Stimulated activated CD4-positive, alpha-beta T cell treated with anti-CD3 and anti-CD28 coated beads, Interleukin-15, amount 100 ng/mL, for 24 hours (primary cell): ENCODE measurements at places on chromosomes 12 and 14.

DNA sequence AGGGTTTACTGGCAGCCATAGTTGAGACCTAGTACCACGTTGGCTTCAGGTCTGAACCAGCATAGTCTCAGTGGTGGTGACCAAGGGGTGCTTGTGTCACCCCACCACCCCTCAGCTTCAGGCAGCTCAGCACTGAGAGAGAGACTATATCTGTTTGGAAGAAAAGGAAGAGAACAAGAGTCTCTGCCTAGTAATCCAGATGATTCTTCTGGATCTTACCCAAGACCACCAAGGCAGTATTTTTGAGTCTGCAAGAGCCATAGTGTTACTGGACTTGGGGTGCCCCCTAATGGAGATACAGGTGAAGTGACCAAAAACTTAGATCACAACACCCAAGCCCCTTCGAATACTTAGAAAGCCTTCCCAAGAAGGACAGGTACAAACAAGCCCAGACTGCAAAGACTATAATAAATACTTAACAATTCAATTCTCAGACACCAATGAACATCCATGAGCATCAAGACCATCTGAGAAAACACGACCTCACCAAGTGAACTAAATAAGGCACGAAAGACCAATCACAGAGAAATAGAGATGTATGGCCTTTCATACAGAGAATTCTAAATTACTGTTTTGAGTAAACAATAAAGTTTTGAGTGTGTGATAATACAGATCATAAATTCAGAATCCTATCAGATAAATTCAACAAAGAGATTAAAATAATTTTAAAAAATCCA is 107.0 kb downstream of the HELB start:
- peak; percentile 42 for DNase-seq

DNA sequence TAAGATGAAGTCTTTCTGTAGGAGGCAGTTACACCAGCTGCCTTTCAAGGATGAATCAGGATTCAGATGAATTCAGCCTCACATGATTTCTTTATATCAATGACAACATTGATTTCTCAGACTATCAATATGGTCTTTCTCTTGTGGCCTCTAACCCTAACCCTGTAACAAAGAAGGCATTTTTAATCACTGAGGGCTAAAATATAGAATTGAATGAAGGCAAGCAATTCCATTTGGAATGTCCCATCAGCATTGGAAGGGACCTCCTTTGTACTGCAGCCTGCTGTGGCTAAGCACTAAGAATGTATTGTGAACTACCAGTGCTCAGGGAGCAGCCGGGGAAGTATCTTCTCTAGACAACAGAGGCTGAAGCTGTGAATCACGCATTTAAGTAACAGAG is 90.6 kb upstream of the FRMD6 start:
- DNase-seq = no peak

DNA sequence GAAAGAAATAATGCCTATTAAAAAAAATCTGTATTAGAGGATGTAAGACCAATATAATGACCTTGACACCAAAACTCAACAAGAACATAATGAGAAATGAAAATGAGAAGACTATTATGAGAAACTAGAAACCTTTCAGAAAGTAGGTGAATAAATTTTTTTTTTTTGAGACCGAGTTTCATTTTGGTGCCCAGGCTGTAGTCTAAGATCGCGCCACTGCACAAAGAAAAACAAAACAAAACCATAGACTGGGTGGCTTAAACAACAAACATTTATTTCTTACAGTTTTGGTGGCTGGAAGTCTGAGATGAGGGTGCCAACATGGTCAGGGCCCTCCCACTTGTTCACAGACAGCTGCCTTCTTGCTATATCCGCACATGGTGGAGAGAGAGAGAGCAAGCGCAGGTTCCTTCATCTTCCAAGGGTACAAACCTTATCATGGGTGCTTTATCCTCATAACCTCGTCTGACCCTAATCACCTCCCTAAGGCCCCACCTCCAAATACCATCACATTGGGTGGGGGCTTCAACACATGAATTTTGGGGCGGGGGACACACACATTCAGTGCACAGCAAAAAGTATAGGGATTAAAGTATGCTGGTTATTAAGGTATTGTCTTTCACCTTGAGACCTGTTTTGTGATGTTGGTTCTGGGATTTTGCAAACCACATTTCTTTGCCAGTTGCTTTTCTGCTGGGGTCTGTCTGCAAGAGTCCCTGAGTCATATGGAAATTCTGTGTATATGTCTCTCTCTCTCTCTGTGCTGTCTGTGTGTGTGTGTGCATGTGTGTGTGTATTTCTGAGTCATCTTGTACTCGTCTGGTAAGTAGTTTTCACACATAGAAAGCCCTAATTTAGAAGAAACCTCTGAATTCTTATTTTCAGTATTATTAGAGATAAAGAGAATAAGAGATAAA is 26.2 kb downstream of the ZCRB1 start:
- peak; percentile 78 for DNase-seq

DNA sequence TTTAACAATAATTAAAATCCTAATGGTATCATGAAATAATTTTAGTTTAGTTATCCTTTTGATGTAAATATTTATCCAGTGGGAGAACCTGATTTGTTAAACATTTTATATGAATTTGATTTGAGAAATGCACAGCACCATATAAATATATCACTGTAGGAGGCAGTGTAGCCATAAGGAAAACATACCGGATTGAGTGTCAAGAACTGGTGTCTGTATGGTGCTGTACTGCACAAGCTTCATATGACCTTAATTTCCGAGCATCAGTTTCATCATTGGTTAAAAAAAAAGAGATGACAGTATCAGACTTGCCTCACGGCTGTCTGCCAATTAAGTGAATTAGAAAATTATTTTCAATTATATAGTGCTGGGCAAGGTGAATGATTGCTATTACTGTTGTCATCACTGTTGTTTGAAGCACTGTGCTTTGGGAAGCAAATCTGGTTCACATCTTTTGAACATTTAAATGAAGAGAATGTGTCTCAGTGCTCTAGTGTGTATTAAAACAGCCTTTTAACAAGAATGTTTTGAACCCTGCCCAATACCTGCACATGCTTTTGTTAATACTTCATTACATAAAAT is 72.1 kb downstream of the TMTC2 start:
- DNase-seq = no peak

DNA sequence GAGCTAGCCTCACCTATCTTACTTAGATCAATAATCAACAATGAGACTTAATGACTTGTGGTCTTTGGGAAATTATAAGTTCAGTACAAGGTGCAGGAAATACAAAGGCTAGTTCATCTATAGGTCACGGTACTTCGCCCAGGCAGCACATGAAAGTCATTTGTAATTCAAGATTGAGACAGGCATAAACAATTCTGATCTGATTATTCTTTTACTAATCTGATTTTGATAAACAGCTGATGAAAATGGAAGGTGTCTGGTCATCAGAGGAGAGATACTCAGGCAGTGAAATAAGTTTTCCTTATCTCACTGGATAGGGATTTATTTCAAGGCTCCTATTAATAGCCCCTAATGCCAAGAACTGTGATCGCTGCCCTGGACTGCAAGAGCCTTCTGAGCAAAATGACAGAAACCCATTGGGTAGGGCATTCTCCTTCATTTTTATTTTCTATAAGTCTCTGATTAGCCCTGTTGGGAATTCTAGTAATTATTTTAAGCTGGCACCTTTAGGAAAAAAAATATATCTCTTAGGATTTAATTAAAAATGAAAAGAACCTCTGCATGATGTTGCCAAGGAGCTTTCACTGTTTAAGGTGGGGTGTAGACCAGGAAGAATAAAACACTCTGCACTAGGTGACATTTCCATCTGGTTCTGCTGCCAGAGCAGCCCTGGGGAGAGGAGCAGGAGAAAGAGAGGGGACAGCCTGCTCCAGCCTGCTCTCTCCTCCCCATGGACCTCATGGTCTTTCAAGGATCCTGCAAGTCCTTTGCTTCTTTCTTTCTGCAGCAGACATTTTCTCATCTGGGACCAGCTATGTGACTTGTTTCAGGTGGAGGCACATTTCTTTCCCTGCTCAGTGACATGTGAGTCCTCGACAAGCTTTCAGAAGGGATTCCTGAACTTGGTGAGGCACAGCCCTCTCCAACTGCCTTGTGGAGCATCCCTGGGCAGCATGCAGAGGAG is 44.8 kb downstream of the SSPN start:
- DNase-seq = no peak

- no peak for DNase-seq
These were observed 304.3 kb upstream of the PRICKLE1 start for GRCh38 chr12:42893803-42894202.

DNA sequence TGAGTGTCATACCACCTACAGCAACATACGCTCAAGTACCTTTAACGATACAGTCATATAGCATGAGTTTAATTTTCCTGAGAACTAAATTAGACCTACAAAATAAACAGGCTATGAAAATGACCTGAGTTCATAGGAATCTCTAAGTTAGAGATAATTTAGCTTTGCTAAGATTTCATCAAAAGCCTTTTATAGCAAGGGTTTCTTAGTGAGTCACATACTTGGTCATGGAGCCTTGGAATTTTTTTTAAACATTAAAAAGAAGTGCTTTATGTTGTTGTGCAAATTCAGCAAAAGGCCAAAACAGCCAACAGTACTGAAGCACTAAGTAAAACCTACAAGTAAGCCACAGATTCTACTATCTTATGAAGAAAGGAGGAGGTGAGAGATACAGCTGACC is 93.6 kb upstream of the FERMT2 start:
- no peak for DNase-seq

GRCh38 chr12:3836641-3837040 is 36.6 kb downstream of the PARP11 start:
- peak; percentile 10 for DNase-seq

- no peak for DNase-seq
These were observed 7.9 kb downstream of the FAIM2 start for GRCh38 chr12:49895773-49896172.

DNA sequence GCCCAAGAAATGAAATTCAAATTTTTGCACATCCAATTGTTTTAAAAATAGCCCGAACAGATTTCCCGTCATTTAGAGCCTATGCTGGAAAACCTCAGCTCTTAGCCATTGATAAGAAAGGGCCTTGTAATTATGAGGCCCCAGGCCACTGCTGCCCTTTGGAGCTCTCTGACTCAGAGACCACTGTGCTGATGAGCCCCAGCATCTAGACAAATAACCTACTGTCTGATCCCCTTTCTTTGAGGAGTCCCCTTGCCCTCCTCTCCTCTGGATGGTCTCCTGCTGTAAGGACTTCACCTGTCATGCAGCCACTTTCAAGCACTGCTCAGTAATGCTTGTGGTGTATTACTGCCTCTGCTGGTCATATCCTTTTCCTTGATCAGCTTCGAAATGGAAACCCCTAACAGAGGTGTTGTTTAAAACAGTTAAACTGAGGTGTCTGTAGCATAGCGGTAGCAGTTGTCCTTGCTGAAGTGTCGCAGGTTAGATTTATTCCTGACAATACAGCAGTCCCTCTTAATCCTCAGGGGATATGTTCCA is 159.9 kb upstream of the SRRM4 start:
- no peak for DNase-seq

- no peak for DNase-seq
These were observed 10.6 kb downstream of the MYO1H start for GRCh38 chr12:109358154-109358869.

DNA sequence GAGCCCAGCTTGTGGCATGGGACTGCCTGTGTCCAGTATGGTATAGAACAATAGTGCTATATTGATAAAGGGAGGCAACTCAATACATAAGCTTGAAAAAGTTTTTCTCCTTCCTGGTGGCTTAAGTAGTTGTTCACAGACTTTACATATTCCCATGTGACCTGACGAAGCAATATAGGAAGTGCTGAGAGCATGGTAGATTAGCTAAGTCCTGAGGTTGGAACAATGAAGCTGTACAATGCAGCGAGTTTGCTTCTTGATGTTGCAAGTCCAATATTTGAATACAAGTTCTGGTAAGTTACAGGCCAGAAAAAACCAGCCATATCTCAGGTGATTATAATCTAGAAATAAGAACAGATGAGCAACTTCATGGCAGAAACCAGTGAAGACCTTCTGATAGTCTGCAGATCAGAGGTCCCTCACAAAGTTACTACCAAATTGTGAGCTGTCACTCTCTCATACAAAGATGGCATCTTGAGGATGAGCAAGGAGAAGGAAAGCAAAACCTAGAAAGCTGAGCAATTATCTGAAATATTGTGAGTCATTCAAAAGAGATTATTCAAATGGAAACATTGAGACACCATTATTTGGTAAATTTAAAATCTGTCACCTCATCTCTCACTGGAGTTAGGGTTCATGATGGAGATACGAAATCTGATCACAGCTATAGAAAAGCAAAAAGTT is 72.9 kb upstream of the BTG1 start:
- no peak for DNase-seq

GRCh38 chr12:69969011-69969410 is 144.0 kb downstream of the MYRFL start:
- no peak for DNase-seq

DNA sequence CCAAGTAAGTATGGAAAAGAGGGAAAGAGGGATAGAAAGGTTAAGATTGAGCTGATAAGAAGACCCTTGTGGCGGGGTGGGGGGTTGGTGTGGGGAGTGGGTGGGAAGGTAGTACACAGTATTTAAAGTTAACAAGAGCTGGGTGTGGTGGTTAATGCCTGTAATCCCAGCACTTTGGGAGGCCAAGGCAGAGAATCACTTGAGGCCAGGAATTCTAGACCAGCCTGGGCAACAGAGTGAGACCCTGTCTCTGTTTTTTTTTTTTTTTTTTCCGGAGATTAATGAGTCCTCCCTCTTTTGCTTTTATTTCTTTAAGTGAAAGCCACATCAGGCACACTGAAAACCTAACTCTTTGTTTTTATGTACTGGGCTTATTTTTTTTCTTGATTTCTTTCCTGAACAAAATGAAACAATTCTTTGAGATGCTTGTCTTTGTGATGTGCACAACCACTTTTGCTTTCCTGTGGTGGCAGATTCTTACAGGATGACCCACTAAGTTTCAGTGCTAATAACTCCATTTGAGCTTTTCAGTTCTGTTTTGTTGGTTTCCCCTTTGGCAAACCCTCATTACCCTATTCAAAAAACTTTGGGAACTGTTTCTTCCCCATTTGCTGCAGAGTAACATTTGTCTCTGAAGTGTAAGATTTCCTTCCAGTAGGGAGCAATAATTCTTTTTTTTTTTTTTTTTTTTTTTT is 54.8 kb downstream of the WNK1 start:
- DNase-seq = no peak

DNA sequence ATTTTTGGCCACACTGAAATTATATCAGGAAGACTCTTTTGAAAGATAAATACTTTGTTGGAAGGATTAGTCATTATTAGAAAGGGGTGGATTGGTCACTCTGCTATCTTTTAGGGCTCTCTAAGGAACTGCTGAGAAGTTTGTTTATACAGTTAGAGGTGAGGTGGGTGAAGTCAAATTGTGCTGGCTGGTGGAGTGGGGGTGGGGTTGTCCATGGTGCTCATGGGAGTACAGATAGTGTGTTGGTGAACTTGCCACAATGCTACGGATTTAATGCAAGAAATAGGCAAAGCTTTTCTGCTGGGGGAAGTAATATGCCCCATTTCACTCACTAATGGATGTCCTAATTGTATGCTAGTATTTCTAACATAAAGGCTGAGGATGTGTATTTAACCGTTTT is 35.8 kb downstream of the SUSD6 start:
- DNase-seq = no peak

- DNase-seq = no peak
These were observed 850.8 kb downstream of the TMTC2 start for GRCh38 chr12:83537428-83538053.

- no peak for DNase-seq
These were observed 52.3 kb downstream of the IRAK3 start for GRCh38 chr12:66241061-66242043.
